ENCODE measurements at places on chromosomes 12 and 14.

- no peak for DNase-seq
These were observed 61.9 kb downstream of the PAX9 start for GRCh38 chr14:36723530-36723929.

DNA sequence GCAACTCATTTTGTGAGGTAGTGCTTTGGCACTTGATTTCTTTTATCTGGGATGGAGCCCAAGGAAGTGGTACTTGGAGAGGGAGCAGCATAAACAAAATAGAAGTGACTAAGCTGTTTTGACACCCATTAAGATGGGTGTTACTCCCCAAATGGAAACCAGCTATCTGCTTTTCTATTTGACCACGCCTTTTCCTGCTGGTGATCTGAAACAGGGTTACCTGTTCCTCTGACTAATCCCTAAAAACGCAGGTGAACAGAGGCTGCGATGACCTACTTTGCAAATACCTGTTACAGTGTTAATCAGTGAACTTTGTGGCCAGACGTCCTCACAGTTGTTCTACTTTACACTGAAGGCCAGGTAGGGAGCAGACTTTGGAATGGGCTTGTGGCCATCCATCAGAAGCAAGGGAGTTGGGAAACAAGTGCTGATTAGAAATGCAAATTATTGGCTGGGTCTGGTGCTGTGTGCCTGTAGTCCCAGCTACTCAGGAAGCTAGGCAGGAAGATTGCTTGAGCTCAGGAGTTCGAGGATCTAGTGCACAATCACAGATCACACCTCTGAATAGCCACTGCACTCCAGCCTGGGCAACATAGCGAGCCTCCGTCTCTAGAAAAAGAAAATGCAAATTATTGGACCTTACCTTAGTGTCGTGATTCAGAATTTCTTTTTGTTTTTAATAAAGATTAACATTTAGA is 58.3 kb upstream of the HECTD1 start:
- DNase-seq, result no peak

DNA sequence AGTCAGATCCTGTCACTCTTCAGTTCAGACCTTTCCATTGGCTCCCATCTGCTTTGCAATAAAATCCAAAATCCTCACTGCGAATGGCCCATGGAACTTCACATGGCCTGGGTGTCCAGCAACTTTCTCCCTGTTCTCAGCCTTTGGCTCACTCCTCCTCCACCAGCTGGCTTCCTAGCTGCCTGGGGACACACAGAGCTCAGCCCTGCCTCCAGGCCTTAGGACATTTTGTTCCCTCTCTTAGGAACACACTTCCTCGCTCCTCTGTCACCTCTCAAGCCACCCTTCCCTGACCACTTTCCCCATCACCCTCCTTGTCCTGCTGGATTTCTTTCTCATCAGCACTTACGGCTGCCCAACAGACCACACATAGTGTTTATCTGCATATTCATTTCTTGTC is 419.6 kb downstream of the MED13L start:
- no peak for DNase-seq

DNA sequence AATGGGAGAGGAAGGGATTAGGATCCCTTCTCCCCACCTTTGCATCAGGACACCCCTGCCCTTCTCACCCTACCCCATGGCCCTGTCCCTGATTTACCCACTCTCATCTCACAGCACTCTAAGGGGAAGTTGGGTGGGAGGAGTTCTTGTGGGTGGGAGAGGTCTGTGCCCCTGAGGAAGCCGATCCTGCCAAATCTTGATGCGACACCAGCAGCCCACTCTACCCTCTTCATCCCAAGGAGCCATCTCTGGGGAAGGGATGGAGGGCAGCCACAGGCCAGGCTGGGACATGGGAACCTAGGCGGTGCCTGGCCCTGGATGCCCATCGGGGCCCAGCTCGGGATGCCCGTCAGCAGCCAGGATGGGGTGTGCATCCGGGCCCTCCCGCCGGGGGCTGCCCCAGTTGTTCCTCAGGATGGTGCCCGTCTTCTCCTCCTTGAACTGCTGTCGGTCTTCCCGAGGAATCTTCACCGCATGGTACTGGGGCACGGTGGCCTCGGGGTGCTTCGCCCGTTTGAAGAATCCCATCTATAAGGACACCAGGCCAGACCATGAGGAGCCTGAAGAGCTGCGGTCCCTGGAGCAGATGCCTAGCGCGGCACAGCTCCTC is 22.8 kb downstream of the ITGA7 start:
- no peak for DNase-seq

DNA sequence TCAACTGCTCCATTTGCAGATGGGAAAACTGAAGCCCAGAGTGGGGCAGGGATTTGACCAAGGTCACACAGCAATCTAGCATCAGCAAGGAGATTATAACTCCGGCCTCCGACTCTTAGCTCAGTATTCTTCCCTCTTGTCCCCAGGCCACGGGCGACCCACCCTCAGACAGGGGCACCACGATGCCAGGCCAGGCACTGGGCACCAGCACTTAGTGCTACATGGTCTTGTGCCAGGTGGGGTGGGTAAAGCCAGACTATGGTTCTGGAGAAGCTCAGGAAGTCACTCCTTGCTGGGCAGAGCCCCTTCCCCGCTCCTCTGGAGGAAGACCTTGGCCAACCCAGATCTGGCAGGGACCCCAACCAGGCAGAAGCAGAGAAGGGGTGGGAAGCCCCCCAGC is 41.5 kb downstream of the SYNE3 start:
- DNase-seq, result no peak

DNA sequence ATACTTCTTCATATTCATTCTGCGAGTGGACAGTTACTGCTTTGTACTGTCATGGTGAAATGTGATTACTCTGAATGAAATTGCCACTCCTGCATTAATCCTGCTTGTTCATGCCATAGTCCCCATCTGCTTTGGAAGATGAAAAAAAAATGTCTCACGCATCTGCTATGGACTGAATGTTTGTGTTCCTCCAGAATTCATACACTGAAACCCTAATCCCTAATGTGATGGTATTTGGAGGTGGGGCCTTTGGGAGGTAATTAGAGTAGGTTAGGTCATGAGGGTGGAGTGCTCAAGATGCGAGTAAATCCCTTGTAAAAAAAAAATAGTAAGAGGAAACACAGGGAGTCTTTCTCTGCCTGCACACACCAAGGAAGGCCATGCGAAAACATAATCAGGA is 427.2 kb downstream of the TMTC2 start:
- DNase-seq, result no peak

DNA sequence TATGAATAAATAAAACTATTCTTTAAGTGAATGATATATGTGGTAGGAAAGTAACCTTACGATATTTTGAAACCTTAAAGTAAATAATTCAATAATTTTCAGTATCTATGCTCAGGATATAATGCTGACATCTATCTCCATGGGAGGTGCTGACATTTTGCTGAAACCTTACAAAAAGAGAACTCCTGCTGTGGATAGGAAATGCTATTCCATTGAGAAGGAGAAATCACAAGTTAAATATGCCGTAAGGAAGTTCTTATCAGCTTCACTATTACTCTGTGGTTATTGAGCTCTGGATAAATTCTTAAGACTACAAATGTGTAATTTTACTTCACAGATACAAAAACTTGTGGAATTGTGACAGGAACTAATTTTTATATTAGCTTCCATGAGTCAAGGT is 722.1 kb downstream of the TMTC2 start:
- no peak for DNase-seq

- no peak for DNase-seq
These were observed 75.7 kb downstream of the PITPNM2 start for GRCh38 chr12:123075087-123075645.

Measured in GM12878 (cell line).